ENCODE measurements at places on chromosomes 4 and X.

DNA sequence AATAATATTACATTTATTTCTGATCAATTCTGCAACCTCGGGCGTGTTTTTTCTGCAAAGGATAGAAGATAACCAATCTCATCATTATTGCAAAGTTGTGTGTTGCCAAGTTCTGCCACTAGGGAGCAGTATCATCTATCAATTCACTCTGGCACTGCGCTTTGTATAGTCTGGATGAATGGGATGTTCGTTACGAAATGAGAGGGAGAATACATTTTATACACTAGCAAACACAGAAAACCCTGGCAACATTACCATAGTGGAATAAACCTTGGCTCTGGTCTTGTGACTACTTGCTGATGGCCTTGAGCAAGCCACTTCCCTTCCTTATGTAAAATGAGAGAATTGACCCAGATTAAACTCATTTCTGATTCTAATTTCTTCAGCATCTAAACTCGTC lies 97.5 kb upstream of the ZNF518B start:
- DNase-seq: peak; percentile 58

- peak; percentile 44 for DNase-seq
These were observed 318.3 kb downstream of the GLUD2 start for GRCh38 chrX:121365572-121366161.

DNA sequence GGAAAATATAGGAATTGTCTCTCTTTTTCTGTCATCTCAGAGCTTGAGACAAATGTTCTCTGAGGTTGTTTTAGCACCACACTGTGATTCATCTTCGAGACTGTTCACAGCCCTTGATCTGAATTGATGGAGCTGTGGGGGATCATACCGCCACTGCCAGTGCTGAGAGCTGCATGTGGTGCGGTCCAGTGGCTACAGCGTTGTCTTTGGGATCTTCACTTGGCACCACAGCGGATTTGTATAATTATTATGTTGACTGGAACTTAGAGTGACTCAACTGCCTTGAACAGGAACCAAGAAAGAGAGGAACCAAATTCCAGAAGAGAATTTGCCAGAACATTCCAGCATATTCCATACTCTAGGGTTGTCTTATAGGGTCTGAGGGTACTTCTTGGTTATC lies 29.1 kb downstream of the TBL1X start:
- DNase-seq: no peak

DNA sequence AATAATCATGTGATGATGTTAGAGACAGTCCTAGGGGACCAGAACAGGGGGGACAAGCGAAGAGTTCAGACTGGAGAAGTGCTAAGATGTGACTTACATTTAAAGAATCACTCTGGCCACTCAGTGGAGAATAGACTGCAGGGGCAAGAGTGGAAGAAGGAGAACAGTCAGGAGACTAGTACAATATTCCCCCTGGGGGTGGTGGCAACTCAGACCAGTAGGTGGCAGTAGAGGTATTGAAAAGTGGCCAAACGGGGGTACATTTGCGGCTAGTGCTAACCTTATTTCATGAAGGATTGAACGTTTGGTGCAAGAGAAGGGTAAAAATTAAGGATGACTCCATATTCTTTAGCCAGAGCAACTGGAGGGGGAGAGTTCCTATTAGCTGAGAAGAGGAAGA lies 2.7 kb upstream of the BMX start:
- peak; percentile 77 for DNase-seq

- no peak for DNase-seq
These were observed at the start of gene TRO for GRCh38 chrX:54920610-54921426. TRO (plus strand) TSS chrX:54920824; CDS start chrX:54922247, 1,423 bp downstream.

DNA sequence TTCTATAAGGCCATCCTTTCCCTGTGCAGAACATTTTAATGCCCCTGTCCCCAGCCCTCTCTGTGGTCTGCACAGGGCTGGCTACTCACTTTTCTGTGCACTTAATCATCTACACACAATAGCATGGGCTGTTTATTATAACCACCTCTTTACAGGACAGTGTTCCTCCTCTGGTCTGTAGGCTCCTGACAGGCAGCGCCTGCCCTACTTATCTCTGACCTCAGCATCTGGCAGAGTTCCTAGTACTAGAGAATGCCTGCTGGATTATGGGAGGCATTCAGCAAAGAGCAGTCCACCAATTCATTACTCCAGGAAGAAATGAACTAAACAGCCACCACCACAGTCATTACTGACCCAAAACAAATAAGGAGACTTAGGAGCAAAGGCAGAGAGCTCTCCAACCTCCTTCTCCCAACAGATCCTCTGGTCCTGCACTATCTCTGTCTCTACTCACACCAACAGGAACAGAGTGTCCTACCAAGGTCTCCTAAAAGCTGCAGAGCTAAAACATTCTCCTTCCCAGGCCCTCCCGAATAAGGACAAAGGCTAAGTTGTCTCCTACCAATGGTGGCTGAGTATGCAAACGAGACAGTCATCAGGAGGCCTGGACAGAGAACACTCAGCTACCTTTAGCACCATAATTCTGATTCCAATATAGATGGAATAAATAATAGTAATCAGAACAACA lies 279.2 kb downstream of the QDPR start:
- DNase-seq: no peak

- DNase-seq: no peak
These were observed 19.6 kb downstream of the TMEM187 start for GRCh38 chrX:153992180-153992579.

- no peak for DNase-seq
These were observed 1.8 kb downstream of the EPHA5 start for GRCh38 chr4:65668201-65669089.

- DNase-seq: no peak
These were observed 49.3 kb downstream of the ADGRA3 start for GRCh38 chr4:22466581-22466980.

DNA sequence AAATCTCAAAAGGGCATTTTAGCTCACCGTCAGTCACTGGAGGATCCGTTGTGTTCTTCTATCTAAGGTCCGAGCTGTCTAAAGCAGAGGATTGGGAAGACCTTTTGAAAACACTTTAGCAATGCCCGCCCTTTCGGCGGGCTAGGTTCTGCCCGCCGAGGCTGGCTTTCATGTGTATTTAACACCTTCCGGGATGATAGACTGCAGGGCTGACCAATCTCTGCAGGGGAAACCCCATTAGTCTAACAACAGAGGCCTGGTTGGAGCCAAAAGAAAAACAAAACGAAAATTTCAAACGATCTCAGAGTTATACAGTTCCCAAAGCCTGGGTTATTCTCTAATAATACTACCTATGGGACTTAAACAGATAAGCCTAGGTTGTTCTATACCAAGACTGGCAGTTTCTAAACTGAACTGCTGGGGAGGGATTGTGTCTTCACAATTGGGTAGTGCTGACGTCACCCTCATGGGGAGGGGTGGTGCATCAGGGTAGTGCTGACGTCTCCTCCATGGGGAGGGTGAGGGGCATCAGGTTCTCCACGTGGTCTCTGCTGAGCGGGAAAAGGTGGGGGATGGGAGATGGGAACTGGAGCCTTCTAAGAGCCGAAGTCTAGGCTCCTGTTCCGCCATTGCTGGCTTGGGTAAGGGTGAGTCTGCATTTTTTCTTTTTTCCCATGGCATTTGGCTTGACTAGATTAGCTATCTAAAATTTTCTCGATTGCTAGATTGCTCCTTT lies 14.8 kb upstream of the CUL4B start:
- DNase-seq: no peak

Data from colonic mucosa (tissue), 4 donors.